Activated CD4-positive, alpha-beta T cell treated with anti-CD3 and anti-CD28 coated beads, Interleukin-2, Interleukin-6, amounts not matched to agents 100 ng/mL and 50 ng/mL, durations not matched to agents 16 hours and 8 hours (primary cell): ENCODE measurements at places on chromosomes 16 and 17.

GRCh38 chr17:40516581-40517285, 15.3 kb upstream of the TNS4 start:
- DNase-seq: peak; percentile 92

DNA sequence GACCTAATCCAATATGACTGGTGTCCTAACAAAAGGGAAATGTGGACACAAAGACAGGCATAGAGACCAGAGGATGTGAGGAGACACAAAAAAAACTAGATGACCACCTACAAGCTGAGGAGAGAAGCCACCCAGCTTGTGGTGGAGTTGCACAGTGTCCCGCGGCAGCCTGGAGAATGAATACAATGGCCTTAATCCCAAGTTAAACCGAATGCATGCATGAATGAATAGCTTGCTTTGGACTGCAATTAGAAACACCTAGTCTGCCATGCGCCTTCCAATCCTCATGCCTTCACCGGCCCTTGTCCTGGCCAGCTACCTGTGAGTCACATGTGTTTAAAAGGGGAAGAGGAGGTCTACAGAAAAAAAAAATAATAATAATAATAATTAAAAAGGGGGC, 72.0 kb downstream of the CNGB1 start:
- no peak for DNase-seq

DNA sequence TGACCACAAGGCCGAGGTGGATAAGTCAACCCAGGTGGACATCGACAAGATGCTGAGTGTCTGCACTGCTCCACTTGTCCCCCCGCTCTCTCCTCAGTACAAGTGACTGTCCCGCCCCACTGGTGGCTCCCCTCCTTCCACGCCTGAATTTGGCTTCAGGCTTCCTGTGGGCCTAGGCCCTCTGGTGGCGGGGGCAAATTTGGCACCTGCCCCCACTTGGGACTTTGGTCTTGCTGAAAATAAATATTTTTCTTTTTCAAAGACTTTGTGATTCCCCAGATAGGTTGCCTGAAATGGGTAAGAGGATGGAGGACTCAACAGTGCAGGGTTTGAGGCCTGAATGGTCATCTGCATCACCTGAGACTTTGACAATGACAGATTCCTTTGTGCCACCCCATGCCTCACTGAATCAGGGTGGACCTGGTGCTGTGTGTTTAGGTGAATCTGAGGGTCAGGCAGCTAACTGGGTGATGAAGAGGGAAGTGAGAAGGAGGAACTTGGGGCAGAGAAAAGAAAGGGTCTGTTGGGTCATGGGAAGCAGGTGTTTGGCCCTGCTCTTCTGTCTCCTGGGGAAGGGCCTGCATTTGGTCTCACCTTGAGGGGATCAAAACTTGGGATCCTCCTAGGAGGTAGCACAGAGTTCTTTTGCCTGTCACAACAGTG, 2.0 kb downstream of the C16orf86 start:
- DNase-seq: peak; percentile 33

GRCh38 chr17:18925187-18925586, 26.8 kb upstream of the SLC5A10 start:
- DNase-seq: no peak

GRCh38 chr16:74942566-74942965, 42.4 kb downstream of the WDR59 start:
- no peak for DNase-seq

- no peak for DNase-seq
These were observed 138.3 kb downstream of the SHCBP1 start for GRCh38 chr16:46482895-46483294.

DNA sequence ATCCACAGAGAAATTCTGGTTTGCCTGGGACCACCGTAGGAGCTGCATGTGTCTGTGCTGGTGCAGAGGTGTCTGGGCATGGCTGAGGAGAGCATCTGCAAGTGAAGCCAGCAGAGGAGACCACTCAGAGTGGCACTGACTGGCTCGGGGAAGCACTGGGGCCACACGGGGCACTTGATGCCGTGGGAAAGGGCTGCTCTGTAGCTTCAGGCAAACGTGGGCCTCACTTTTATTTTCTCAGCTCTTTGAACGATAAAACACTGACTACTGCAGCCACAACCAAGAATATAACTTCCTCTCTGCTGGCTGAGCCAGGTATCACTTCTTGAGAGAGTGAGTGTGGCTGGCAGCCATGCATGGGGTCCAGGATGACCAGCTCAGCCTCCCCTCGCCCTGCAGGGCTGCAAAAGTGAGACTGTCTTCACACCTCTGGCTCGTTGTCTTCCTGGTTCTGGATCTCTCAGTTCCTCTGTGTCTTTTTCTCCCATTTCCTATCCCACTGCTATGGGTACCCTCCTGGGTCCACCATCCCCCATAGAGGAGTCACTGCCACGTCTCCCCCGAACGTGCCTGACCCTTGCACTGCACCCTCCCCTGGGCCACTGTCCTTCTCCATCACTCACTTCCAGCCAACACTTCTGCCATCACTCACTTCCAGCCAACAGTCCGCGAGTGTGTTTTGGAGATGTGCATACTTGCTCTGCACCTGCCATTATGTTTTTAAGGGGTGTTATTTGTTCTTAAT, 201.4 kb upstream of the CHMP6 start:
- peak; percentile 58 for DNase-seq

DNA sequence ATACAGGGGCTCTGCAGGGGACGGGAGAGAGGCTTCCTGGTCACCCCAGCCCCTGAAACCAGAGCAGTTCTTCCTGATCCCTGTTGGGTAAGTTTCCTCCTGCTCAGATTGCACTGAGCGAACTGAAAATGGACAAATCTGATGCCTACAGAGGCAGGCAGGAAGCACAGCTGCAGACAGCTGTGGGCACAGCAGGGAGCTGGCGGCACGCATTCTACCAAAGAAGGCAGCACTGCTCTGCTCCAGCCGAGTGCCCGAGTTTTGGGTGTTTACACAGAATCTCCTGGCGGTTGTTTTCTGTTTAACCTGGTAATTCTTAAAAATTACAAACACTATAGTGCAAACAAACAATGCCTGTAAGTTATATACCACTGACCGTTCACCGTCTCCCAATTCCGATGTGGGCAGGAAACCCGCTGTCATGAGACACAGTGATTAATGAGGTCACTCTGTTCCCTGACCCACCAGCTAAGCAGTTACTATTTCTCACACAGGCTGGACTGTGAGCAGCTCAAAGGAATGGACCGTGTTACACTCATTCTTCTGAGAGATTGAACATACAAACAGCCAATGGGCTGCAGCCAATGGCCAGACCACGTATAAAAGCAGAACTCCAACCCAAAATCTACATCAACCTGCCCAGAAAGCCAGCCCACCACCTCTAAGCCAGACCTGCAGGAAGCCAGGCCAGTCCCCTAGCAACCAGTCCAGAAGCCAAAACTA, 25.5 kb downstream of the NSMCE1 start:
- DNase-seq: no peak

DNA sequence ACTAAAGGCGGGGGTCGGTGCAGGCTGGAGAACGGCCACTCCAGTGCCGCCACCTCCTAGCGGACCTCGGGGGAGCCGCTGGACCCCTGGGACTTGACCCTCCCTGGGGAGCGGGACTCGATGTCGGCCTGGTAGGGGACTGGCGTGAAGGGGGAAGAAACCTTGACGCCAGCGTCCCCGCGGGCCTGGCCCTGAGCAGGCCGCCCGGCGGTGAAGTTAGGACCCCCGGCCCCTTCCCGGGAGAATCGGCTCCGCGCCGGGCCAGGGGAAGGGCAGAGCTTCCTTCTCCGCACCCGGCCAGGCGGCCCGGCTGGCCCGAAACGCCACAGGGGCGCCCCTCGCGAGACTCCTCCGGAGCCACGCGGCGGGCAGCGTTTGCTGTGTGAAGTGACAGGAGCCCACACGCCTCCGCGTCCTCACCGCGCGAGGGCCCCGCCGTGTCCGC, 389 bp downstream of the DUS1L start:
- no peak for DNase-seq
